CD4-positive, alpha-beta T cell treated with Interferon gamma for 1 hour (primary cell): ENCODE measurements at places on chromosomes 3 and 15.

DNA sequence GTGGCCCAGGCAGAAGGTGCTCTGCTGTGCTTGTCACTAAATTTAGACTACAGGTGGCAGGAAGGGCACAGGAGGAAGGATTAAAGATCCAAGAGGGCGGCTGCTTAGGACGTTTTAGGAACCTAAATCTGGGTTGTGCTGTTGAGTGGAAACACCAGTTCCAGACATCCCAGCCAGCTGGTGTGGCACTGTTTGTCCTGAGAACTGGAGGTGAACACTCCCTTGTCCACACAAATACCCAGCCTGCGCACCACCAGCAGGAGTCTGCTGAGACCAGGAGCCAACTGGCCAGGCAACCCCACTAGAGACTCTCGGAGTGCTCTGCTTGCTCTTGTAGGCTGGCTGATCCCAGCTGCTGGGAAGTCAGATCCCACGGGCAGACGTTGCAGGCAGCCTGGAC, 30.3 kb upstream of the UACA start:
- no peak for DNase-seq

DNA sequence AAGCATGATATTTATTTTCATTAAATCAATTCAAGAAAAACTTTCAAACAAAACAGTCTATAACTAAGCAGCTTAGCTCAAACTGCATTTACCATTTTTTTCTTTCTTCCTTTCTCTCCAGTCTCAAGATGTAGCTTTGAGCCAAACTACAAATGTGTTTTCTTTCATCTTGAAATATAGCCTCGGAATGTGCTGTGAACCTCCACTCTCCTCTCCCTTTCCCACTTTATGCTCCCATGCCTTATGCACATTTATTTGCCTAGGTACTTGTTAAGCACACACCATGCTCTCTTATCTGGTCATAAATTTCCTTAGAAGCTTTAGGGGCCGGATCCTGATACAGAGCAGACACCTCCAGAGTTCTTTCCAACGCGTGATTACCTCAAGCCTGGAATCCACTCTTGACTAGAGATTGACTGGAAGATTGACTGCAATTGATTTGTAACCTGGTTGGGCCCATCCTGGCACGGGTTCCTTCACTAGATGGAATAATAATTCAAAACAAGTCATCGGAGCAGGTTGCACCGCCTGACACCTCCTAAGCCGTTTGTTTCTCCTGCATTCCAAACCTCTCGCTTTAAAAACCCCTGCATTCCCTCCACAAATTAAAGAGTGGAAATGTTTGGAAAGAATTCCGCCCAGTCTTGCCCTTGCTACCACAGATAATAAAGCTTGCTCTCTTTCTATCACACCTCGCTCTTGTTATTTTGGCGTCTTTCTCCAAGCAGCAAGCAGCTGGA, 344.7 kb downstream of the CHL1 start:
- no peak for DNase-seq

DNA sequence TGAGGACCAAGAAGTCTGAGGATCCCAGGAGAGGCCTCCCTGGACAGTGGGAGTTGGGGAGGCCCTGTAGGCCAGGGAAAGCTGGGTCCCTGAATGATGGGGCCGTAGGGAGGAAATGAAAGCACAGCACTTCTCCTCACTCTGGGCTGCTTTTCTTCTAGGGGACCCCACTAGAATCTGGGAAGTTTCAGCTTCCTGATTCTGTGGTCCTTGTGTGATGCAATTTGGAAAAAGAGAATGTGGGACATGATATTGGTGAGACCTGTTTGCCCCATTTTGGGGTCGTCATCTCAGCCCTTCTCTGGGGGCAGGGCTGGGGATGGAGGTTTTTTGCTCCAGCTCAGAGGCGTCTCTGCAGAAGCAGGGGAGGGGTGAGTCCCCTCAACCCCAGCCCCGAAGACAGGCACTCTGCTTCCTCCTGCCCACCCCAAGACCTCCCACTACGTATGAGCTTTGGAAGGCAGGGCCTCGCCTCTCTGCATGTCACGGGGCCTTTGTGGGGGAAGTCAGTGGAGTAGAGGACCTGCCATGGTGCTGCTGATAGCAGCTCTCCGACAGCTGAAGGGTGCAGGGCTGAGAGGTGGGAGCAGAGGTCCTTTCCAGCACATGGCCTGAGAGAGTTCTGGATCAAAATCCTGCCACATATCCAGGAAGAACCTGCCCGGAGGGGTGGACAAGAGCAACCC, 1.5 kb upstream of the SNX22 start:
- no peak for DNase-seq

GRCh38 chr3:19645093-19645492, 288.9 kb downstream of the EFHB start:
- no peak for DNase-seq

DNA sequence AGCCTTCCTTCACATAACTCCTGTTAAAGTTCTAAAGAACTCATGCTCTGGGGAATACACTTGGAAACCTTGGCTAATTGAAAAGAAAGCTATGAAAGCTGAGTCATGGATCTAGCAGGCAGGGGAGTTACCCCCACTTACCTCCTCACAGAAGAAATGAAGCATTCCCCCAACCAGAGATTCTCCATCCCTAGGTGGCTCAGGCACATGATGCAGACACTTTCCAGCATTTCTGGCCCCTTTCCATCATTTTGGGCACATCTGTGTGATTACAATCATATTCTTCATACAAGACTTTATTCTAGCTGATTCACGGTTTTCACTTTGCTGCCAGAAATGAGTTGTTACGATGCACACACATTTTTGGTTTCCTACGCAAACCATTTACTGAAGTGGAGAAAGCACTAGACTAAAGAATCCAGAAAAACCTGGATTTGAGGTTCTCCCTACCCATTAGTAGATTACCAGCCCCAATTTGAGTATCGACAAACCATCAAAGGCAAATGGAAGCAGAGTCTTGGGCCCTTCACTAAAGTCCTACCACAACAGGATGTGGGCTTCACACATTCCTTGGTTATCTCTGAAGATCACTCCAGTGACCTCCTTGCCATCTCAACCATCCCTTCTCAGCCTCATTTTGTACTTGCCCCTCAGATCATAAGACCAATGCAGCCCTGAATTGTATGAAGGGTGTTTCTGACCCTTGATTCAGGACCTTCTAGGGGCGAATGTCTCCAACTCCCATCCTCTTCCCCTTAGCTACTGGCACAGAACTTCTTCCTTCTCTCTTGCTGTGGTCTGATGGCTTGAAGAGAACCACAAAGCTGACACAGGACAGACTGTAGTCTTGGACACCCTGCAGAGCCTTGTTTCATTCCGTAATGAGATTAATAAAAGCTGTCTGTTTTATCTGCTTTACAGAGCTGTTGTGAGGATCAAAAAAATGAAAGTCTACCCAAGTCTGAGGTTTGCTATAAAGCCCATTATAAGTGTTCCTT, 42.5 kb upstream of the SNRK start:
- no peak for DNase-seq

GRCh38 chr3:188861842-188862744, 309.7 kb upstream of the TPRG1 start:
- DNase-seq, result no peak

GRCh38 chr15:34011481-34011880, 27.5 kb downstream of the AVEN start:
- DNase-seq, result no peak

GRCh38 chr3:99780749-99781148, 36.9 kb upstream of the CMSS1 start:
- no peak for DNase-seq

DNA sequence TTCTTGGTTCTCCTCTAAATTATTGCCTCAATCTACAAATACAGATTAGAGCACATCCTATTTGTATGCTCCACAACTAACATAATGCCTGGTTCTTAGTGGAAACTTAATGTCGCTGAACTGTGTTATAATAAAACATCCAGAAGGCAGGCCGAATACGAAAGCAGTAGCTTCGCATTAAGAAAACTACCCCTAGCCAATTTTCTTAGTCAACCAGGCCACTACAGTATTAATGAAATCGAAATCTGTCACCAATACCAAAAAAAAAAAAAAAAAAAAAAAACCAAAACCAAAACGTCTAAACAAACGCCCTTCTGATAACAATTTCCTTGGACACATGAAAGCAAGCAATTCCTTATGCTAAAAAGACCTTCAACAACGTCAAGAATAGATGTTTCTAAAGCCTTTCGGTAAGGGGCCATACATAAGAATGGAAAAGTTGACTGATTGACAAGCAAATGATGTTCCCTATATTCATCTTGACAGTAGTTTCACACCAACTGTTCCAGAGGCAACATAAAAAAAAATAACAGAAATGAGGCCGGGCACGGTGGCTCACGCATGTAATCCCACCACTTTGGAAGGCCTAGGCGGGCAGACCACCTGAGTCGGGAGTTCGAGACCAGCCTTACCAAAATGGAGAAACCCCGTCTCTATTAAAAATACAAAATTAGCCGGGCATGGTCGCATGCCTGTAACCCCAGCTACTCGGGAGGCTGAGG, 1.3 kb downstream of the DENND6A start:
- DNase-seq, result no peak
